ENCODE measurements at places on chromosomes 12 and 14.

- DNase-seq, result peak; percentile 88
Observed at GRCh38 chr12:7995266-7995963, 37.1 kb upstream of the FOXJ2 start.

- DNase-seq, result no peak
Observed at GRCh38 chr12:111022386-111022785, 102.0 kb upstream of the MYL2 start.

GRCh38 chr12:4089121-4089606, 184.4 kb upstream of the CCND2 start:
- no peak for DNase-seq

DNA sequence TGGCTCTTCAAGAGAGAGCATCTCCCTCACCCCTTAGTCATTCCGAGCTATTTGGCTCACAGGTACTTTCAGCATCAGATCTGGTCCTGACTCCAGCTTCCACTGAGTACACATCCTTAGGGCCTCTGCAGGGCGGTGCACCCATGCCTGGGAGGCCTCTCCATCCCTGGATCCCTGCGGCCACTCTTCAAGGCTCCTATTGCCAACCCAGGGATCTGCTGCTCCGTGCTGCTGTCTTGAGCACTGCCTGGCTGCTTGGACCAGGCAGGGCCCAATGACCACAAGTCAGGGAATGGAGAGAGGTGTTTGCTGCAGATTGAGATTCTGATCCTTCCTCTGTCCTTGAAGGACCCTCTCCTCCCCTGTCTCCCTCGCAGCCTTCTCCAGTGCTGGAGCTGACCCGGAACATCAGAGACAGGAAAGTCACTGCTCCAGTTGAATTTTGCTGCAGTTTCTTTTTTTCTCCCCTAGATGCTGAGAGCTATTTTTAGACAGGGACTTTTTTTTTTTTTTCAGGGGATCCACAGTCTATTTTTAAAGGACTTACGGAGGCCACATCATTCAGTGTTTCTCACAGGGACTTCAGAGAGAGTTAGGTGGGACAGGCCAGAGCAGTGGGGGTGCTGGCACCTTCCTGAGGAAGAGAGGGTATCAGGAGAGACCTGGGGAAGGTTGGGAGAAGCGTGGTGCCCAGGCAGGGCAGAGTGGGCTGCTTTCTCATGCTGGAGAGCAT, 50.1 kb upstream of the KCNA1 start:
- no peak for DNase-seq

DNA sequence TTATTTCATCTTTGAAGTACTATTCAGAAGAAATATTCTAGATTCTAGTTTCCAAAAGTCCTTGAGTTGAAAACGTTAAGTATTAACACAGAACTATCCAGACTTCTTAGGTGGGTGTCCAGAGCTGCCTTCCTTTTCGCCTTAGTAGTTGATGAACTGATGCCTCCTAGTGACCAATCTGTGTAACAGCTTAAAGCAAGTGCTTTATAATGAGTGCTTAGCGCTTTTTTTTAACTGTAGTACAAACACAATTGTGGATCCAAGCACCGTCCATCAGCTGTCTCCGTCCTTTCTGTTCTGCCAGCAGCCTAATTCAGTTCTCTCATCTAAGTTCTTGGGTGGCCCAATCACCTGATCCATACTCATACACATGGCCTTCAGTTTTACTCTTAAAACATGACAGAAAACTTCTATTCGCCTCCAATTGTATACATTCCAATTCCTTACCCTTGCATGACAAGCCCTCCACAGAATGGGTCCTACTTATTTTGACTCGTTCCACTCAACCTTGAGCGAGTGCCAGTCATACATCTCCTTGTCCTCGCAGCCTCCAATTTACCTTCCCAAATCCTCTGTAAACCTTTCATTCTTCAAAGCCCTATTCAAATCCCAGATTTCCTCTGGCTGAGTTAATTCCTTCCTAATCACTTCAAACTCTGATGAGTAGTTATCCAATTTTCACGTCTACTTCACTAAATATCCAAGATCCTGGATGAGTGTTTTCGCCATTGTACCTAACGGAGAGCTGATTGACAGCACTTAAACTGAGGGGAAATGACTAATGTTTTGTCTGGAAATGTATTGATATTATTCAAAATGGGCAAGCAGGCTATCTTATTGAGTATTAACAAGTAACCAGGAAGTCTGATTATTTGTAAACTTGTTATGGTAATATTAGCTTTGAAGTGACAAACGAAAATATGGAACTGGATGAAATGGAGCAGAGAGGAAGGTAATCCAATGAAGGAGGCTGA, 5.8 kb upstream of the PHLDA1 start:
- peak; percentile 59 for DNase-seq
